Right cardiac atrium (tissue), 5 donors: ENCODE measurements at places on chromosomes 5 and 9.
A peak's percentile ranks its signal among the peaks of the same experiment; 100 is the strongest.

- no peak for DNase-seq
Measured at GRCh38 chr9:69036799-69037198, 1.2 kb downstream of the FXN start.

DNA sequence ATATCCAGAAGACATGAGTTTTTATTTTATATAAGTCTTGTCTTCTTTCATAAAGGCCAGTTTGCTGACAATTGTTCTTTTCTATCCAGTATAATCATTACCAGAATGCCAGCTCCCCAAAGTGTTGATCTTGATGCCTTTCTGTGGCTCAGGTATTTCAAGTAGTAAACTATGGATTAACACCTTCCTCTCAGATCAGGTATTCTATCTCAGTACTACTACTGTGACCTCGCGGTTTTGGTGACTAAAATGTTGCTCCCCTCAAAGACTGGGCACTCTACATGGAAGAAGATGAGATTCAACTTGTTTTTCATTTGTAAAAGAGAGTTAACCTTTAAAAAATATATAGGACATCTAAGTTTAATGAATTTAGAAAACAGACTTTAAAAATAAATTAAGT, 58.1 kb downstream of the GNG10 start:
- DNase-seq = no peak

DNA sequence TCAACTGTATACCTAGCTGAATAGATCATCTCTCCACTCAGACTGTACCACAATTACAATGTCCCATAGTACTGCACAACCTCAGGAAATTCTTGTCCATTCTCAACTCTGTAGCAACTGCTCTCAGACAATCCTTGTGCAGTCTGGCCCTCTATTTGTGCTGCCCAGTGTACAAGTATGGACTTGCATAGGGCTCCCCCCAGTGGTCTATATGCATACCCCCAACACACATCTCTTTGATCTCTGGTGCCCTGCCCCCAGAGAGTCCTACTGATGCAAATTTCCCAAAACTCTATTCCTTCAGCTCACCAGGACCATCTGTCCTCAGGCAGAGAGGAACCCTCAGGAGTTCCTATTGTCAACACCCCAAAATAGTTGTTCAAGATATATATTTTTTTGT, 205.3 kb downstream of the SLCO4C1 start:
- no peak for DNase-seq

DNA sequence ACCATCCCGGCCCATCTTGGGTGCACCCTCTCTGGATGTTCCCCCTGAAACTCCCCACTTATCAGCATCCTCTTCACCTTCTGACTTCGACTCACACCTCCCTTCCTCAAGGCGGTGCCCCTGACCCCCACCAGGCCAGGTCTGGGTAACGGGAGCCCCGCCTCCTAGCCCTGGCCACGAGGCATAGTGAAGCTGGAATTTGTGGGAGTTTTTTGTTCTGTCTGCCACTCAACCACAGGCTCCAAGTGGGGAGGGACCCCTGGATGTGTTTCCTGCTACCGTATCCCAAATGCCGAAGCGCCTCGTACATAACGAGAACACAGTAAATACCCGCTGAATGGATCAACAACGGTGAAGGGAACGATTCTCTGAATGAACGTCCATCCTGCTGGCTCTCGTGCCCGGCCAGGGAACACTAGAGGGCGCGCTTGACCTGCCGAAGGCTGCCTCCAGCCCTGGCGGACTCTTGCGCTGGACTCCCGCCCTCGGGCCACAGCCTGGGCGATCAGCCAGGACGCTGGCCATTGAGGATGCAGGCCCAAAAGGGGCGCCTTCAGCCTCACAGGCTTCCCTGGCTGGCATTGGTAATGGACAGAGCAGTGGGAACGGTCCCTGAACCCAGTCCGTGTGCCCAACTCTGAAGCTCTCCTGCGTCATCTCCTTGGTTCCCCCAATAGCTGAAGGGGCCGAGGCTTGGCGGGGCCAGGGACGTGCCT, 47.3 kb upstream of the PHYKPL start:
- peak; percentile 93 for DNase-seq

- no peak for DNase-seq
Measured at GRCh38 chr9:76796296-76796695, 32.1 kb downstream of the PCA3 start.

GRCh38 chr9:112006361-112007020, 109.9 kb downstream of the UGCG start:
- DNase-seq = no peak

- DNase-seq = no peak
Measured at GRCh38 chr9:128383007-128383753, 12.0 kb downstream of the URM1 start.

DNA sequence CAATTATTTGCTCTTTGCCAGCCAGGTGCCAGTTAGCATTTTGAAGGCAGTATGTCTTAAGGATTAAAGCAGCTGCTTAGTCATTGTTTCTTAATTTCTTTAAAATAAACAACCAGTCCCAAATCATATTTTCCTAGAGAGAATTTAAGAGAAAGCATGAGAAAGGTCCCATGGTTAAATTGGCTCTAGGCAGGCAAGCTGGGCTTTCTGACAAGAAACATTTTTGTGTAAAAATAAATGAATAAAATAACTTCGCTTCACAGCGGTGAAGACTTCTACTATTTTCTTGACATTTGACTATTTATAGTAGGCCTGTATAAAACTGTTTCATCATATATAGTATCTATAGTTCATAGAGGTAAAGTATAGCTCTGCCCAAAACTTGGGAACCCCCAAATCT, 617.7 kb upstream of the C9orf72 start:
- DNase-seq = no peak

- no peak for DNase-seq
Measured at GRCh38 chr9:124385623-124386022, 29.6 kb downstream of the PSMB7 start.

GRCh38 chr9:137945581-137945980, 68.0 kb downstream of the CACNA1B start:
- DNase-seq = no peak

GRCh38 chr9:134243778-134244467, 79.6 kb upstream of the RNU6ATAC start:
- peak; percentile 59 for DNase-seq

GRCh38 chr9:89295400-89295799, 15.6 kb upstream of the CKS2 start:
- DNase-seq = no peak

GRCh38 chr9:136544964-136545691, 720 bp downstream of the NOTCH1 start:
- DNase-seq = peak; percentile 82

GRCh38 chr5:154620411-154620810, 134.8 kb upstream of the LARP1 start:
- DNase-seq = no peak

DNA sequence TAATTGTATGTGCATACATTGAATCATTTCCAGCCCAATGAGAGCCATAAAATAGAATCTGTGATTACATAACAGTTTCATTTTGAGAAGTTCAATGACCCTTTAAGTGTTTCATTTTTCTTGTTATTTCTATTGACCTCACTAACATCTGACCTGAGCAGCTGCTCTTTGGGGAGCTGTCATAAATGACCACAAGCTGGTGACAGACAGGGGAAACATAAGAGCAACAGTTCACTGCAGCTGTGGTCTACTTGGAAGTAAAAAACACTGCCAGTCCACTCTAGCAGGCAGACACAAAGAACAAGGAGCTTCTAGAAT, 265.4 kb downstream of the DTWD2 start:
- no peak for DNase-seq
